ENCODE measurements at places on chromosomes 11 and 22.
A peak's percentile ranks its signal among the peaks of the same experiment; 100 is the strongest.

- DNase-seq = no peak
Observed at GRCh38 chr11:74069146-74070046, 60.5 kb upstream of the UCP3 start.

DNA sequence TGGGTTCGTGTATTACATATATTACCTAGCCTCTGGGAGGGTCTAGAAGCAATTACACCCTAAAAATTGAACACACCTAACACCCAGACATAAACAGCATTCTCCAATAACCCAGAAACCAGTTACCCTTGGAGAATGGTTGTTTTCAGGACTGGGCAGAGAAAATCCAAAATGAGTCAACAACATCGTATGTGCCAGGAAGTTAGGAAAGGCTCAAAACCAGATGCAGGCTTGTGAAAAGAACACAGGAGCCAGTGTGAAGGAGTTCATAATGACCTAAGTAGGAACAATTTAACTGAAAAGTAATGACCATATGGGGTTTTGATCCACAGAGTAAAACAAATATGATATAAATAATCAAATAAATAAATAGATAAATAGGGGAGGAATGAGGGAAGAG lies 5.1 kb upstream of the CLPB start:
- no peak for DNase-seq

DNA sequence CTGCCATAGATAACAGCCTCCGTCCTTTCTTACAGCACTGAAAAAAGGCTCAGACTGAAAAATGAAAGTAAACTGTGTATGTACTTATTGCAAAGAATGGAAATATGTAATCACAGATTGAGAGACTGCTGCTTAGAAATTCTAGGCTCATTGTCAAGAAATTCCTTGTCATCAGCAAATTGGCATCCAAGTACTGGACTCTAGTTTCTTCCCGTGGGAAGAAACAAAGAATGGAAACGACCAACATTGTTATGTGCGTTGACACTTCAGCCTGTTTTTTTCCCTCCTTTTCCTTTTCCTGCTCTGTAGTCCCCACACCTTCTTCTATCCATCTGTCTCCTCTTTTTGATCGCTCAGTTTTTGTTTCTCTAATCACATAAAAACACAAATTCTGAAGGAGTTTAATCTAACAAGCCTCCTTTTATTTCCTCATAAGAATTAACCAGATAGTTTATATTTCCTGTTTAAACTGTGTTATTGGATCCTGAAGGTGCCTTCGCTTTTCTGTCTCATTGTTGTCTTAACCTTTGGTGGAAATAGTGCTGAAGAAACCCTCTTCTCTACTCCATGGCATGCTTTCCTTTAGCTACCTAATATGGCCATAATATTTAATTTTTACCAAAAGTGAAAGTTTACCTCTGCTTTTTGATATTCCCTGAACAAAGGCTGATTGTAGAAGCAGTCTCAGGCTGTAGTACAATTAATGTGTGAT lies 20.0 kb upstream of the CASP12 start:
- peak; percentile 24 for DNase-seq

- no peak for DNase-seq
Observed at GRCh38 chr11:106879832-106880546, 138.3 kb downstream of the GUCY1A2 start.

- no peak for DNase-seq
Observed at GRCh38 chr11:114085965-114086793, 26.7 kb downstream of the ZBTB16 start.

DNA sequence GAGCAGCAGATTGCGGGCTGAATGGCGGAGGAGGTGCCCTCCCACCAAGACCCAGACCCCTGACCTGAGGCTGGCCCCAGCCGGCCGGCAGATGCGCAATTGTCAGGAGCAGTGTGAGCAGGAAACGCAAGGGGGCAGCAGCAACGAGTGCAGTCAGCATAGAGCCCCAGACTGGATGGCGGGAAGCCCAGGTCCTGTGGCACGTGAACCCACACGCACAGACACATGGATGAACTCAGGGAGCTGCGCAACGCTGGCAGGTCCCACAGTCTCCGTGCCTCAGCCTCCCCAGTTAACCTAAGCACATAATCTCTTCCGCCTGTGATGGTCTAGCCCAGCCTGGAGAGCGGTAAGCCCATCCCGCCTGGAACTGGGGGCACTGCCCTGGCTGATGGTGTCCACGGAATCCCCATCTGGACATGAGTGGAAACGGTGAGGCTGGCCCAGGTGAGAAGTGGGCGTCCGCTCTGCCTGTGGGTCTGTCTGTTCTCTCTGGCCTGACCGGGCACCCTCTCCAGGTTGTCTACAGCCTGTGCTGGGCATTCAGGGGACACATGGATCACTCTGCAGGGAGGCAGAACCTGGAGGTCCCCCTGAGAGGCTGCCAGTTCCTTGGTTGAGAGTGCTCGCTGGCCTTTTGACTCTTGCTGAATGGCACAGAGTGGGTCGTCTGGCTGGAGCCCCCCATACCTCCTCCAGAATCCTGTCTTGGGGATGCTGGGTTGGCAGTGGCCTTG lies 626 bp upstream of the TBX10 start:
- peak; percentile 48 for DNase-seq

- DNase-seq = no peak
Observed at GRCh38 chr11:18264035-18264434, 2.0 kb upstream of the SAA1 start.

DNA sequence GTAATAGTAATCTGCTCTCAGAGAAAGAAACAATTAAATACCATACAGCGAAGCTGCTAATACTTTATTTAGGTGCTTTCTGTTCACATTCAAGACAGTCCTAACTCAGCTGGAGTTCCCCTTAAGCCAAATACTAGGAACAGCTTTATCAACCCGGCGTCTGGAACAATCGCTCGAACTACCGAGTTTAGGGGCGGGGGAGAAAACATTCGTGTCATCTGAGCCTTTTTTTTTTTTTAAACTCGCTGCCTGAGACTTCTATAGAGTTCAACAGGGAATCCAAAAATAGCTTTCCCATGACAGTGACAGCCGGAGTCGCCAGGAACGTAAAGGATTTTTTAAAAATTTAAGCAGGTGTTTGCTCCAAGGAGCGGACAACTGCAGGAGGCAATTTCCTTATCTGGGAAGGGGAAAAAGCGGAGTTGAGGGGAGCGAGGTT lies 852 bp downstream of the TRAF6 start:
- no peak for DNase-seq

DNA sequence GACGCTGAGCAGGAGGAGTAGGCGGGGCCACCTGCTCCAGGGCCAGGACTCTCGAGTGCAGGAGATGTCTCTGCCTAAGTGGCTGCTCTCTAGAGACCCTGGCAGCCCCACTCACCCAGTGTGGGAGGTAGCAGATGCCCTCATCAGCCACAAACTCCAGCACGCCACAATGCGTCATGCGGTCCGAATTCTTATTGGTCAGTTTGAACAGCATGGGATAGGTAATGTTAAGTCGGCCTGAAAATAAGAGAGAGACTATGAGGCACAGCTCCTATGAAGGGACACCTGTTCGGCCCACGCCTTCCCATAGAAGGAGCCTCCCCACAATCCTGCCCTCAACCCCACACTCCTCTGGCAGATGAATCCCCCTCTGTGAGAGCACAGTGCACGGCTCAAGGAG lies 7.4 kb downstream of the UFD1 start:
- no peak for DNase-seq
